Right atrium auricular region (tissue), 2 donors: ENCODE measurements at places on chromosomes 1 and 21. TPM values are rescaled to one million over a fixed set of nuclear protein-coding genes. Genes with fewer than 3 reads are reported as not detected.
A peak's percentile ranks its signal among the peaks of the same experiment; 100 is the strongest.

The LCE6A gene
- total RNA-seq = not detected

The KDM5B gene
- total RNA-seq = 14.6 TPM

The LCE3C gene
- not detected for total RNA-seq

The UBIAD1 gene
- 13.9 TPM for total RNA-seq

The OR10J1 gene
- not detected for total RNA-seq

The ATP1A4 gene
- total RNA-seq = not detected

GRCh38 chr1:68819190-68819829, 322.4 kb upstream of the DEPDC1 start:
- DNase-seq = no peak

GRCh38 chr1:7478809-7479499, 292.1 kb upstream of the VAMP3 start:
- peak; percentile 83 for DNase-seq

GRCh38 chr21:38957575-38958322, 152.0 kb downstream of the ETS2 start:
- DNase-seq = no peak

DNA sequence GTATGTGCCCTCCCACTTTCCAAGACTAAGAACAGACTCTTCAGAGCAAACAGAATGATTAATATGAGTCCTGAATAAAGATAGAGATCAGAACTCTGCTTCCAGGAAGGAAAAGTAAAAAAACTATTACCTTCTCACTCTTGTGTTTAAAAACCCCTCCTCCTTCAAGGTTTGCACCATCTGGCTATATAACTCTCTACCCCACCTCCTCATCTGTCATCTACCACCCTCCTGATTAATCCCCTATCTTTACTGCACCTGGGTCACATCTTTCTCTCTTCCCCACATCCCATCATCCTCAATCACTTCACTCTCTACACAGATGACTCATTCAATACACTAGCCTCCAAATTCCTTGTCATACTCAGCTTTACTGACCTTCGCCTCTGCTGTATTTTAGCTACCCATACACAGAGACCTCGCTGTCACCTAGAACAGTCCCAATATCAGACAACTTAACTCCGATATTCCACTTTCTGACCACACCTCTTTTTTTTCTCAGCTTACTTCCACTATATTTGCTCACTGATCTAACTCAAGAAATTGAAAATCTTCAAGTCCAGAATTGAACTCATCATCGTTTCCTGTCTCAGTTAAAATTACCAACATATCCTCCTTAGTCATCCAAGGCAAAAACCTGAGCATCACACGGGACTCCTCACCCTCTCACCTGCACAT, 3.7 kb downstream of the SCMH1 start:
- no peak for DNase-seq

- DNase-seq = no peak
Measured at GRCh38 chr1:87644579-87645190, 316.0 kb downstream of the LMO4 start.

GRCh38 chr1:60864722-60865121, 217.6 kb upstream of the NFIA start:
- DNase-seq = no peak
